ENCODE measurements at places on chromosomes 6 and 20.

- DNase-seq: no peak
Measured at GRCh38 chr6:136169394-136170148, 80.5 kb downstream of the MTFR2 start.

DNA sequence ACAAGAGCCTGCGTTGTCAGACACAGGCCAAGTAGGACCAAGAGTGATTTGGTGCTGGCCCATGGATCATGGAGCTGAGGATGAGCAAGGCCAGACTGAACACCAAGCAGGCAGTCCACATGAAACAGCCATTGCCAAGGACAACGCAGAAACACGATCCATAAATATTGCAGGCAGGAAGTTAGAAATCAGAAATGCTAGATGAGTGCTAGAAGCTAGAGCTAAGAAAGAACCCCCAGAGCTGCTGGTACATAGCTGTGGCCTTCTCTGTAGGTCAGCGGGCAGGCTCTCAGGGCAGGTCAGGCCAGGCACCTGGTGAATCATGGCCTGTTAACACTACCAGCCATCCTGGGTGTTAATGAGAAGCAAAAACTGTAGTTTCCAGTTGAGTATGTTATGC, 119.7 kb downstream of the ALDH8A1 start:
- no peak for DNase-seq

DNA sequence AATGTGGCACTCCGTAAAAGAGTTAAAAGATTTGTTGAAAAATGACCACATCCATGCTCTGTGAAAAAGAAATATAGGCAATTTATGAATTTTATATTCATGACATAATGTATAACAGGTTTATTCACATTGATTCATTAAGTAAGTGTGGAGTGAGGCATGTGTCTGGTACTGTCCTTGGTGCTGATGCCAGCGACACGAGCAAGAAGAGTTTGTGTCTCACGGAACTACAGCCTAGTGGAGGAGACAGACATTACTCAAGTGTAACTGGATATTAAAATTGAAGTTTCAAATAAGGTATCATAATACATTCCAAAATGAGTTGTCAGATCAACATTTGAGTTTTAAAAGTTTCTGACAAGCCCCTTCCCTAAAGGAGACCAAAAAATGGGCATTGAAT, 158.2 kb upstream of the PRND start:
- no peak for DNase-seq

DNA sequence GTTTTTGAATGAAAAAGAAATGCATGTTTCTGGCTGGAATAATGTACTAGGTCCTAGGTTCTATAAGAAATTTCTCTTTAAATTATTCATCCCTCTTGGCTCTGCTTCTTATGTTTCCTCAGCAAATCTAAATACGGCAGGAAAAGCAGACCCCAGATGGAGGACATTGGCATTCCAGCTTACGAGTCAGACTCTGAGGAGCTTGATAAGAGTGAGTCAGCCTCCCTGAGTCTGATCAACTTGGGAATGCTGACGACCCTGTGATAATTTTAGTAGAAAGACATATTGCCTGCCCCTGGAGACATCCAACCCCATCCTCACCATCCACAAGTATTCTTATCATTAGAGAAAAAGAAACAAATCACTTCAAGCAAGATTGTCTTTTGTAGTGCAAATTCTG, 509.7 kb upstream of the MARCKS start:
- no peak for DNase-seq

DNA sequence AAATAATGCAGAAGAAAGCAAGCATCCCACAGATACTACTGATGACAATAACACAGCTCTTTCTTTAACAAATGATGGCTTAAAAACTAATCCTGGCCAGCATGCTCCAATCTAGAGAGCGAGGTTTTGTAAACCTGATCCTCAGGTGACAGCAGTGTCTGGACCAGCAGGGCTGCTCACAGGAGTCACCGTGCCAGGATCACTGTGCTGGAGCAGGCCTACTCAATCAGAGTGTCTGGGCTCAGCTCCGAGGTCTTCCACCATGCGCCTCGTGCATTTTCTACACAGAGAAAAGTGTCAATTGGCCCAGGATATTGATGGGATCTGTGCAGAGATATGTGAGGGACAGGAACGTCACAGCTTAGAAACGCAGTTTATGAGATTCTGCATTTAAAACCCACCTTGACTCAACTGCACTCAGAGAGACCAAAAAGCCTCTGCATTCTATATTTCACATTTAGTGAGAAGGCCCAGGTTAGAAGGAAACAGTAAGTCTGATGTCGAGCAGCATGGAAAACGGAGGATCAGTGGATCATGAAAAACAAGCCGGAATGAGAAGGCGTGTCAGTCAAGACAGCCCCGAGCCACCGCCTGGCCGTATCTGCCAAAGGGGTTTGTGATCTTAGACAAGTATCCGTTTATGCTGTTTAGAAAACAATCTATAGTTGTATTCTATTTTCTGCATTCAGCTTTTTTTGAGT, 7.8 kb downstream of the RAMACL start:
- no peak for DNase-seq

DNA sequence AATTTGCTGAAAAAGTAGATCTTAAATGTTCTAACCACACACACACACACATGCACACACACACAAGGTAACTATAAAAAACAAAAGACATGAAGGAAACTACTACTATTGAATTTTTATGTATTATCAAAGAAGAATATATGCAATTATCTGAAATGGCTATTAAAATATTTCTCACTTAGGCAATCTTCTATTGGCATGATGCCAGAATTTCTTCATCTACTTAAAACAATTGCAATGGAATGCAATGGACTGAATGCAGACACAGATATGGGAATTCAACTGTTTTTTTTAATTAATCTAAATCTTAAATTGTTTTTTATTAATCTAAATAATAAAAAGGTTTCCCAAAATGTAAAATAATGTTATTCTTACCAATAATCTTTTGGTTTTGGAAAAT, 152.6 kb upstream of the SMLR1 start:
- DNase-seq: no peak

GRCh38 chr6:84501315-84501714, 263.1 kb downstream of the TBX18 start:
- no peak for DNase-seq

- DNase-seq: no peak
Measured at GRCh38 chr20:46979603-46980241, 85.1 kb downstream of the EYA2 start.

DNA sequence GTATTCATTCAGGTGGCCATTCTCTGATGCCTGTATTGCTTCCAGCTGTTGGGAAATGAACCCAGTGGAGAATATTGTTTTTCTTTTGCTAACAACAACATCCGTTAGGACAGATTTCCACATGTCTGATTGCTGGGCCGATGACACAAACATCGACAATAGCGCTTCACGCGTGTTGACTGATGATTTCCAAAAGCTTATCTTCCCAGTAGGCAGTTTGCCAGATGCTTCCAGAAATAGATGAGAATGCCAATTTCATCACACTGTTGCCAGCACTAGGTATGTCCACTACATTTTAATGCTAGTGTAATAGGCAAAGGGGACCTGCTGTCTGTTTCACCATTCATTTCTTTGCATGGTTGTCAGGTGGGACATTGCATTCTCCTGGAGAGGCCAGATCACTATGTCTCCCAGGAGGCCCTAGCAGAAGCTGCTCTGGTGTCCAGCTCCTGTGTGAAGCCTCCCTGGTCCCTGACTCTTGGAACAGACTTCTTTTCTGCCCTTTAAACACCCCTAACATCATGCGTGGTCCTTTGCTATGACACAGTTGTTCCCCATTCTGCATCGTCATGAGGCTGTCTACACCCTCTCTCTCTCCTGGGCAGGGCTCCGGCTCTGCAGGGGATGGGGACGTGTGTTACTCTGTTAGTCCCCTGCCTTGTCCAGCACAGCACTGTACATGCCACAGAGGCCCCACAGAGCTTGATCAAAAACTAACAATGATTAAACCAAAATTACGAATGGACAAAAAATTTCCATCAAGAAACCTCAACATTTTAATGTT, 181.6 kb downstream of the CDH26 start:
- no peak for DNase-seq

DNA sequence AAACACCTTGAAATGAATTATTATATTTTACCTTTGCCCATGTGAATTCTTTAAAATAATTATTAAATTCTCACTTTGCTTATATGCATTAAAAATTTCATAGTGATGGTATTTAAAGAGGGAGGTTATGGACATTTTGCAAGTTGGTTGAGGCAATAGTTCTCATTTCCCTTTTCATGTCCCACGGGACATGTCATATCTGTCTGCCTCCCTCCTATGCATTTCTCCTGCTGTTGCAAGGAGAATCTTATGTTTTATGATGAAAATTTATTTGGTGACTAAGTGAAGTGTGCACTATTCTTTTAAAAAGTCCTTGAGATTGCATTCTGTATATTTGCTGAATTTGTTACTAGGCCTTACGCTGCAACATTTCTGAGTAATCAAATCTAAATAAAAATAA, 67.2 kb downstream of the UTRN start:
- no peak for DNase-seq

- no peak for DNase-seq
Measured at GRCh38 chr20:61531553-61532345, 279.7 kb downstream of the CDH4 start.

- DNase-seq: no peak
Measured at GRCh38 chr20:49887251-49888211, 27.8 kb downstream of the SPATA2 start.

DNA sequence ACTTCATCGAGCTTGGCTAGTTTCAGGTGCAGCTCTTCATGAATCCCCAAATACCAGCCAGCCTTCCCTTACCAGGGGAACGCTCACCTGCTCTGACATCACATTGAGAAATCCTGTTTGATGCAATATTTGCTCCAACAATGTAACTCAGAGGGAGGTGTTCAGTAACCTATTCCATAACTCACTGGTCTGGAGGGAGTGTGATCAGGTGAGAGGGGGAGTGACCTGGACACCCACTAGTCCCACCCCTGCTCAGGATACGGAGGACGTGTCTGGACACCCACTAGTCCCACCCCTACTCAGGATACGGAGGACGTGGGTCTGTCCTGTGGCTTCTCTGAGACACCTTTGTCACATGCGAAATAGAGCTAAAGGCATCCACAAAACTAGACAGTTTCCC, 70.3 kb downstream of the HUS1B start:
- no peak for DNase-seq

DNA sequence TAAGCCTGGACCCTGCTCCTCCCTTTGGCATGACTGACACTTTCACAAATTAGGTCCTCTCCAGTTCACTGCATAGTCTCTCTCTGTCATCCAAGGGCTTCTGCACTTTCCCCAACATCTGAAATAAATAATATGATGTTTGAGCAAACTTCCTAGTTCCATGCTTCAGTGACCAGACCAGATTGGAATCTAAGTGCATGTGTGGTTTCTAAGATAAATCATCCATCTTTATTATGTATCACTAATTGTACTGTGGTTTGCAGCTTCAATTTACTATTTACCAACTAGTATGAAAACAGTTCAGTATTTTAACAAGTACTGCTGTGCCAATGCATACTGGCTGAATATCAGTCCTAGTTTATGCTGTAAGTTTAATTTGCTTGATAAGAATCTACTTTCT, 18.7 kb downstream of the SESN1 start:
- no peak for DNase-seq

GRCh38 chr6:133774356-133774755, 114.6 kb upstream of the TCF21 start:
- DNase-seq: no peak

GRCh38 chr6:123430970-123431369, 205.8 kb downstream of the TRDN start:
- DNase-seq: no peak

- DNase-seq: no peak
Measured at GRCh38 chr6:42522036-42522435, 41.8 kb upstream of the UBR2 start.

- no peak for DNase-seq
Measured at GRCh38 chr6:41821266-41821665, 33.8 kb downstream of the TOMM6 start.

- DNase-seq: no peak
Measured at GRCh38 chr6:126232671-126233070, 107.2 kb upstream of the CENPW start.

GRCh38 chr6:11212664-11213063, 19.8 kb downstream of the NEDD9 start:
- DNase-seq: no peak

DNA sequence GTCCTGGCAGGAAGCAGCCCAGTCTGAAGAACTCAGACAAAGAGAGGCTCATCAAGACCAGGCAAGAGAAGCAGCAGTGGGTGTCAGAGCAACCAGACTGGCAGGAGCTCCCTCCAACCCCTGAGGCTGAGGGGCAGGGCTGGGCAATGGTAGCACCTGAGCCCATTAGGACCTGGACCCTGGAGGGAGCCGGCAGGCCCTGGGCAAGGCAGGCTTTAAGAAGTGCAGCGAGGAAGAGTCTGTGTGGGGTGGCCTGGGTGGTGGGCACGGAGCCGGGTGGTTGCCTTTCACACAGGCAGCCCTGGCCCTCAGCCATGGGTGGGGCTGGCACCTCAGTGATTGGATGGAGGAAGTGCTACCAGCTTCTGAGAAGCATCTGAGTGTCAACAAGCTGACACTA, 33.1 kb upstream of the IRF4 start:
- DNase-seq: no peak

DNA sequence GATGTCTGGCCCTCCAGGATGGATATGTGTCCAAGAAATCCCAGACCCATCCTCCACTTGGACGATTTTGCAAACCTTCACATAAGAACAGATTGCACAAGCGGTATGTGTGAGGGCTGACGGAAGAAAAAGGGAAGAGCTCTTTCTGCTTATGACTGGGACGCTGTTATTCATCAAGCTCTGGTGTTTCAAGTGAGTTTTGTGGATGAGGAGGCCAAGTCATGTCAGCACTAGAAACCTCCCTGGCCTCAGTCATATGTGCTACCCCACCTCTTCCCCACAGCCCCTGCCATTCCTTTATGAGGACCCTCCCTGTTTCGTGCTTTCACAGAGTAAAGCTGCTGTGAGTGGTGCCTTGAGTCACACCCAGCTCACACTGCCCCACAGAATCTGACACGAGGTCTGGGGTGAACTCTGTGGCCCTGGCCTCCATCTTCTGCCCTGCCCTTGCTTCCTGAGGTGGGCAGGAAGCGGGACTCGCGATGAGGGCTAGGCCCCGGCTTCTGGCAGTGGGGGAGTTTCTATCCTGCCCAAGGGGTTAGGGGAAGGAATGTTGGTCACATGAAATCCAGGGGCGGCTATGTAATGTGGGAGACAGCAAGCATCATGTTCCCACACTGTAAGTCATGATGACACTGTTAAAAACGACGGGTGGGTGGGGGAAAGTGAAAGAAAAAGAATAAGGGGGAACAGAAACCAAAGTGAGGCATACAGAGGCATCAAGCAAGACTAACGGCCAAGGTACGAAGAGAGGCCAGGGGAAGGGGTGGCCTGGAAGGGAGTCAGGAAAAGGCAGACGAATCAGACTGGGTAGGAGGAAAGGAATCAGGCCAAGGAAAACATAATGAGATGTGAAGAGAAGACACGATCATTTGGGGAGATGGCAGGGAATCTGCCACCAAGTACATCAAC, 78.1 kb downstream of the PRDM1 start:
- peak; percentile 57 for DNase-seq

- no peak for DNase-seq
Measured at GRCh38 chr6:23656255-23657194, 469.5 kb upstream of the NRSN1 start.

GRCh38 chr6:3997177-3997770, 81.7 kb downstream of the FAM217A start:
- DNase-seq: no peak
